ENCODE measurements at places on chromosomes 11 and 22.

DNA sequence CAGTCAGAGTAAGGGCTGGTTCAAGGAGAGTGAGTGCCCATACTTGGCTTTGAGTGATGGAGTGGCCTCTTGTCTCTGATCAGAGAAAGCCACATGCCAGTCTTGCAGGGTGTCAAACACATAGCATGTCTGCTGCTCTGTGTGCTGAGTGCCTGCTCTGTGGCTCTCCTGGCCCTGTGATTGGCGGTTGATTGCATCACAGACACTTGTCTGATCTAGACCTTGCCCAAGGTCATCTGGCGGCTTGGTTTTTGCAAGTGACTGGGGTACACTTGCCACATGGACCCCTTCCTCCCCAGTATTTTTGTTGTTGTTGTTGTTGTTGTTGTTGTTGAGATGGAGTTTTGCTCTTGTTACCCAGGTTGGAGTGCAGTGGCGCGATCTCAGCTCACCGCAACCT is 10.3 kb downstream of the OSBP2 start:
- no peak for DNase-seq

- no peak for DNase-seq
Measured at GRCh38 chr11:110766316-110766715, 54.1 kb upstream of the ARHGAP20 start.

- no peak for DNase-seq
Measured at GRCh38 chr11:8100605-8101004, 19.6 kb downstream of the TUB start.

DNA sequence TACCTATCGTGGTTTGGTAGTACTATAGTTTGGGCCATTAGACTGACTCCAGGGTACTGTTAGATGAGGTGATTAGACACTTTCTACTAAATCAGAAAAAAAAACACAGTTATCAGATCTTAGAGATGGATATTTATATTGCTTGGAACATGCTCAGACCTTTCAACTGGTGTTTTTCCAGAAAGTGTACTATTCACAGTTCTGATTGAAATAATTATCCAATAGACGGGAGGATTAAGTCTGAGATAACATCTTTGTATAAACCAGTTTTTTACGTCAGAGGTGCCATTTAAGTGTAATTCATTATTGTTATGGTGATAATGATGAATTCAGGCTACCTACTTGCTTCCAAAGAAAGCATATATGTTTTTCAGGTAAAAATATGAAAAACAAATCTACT is 22.5 kb downstream of the CCDC15 start:
- DNase-seq: no peak

GRCh38 chr11:57197762-57198161 is 16.0 kb downstream of the LRRC55 start:
- no peak for DNase-seq

DNA sequence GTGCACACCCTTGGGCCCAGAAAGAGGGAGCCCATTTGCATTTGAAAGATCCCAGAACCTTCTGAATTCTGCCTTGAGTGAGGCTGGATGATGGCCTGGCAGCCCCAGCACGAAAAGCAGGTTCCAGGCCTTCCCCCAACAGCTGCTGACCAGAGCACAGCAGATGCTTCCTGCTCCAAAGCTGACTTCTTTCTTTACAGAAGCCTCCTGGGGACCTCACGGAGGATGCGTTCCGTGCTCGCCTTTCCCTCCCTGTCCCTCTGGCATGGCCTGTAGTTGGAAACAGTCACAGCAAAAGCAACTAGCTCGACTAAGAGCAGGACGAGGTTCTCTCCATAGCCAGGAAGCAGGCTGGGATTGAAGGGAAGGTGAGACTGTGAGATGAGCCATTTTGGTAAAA is 107.7 kb upstream of the B3GAT1 start:
- no peak for DNase-seq

- DNase-seq: no peak
Measured at GRCh38 chr22:31235081-31235480, 23.0 kb downstream of the LIMK2 start.

DNA sequence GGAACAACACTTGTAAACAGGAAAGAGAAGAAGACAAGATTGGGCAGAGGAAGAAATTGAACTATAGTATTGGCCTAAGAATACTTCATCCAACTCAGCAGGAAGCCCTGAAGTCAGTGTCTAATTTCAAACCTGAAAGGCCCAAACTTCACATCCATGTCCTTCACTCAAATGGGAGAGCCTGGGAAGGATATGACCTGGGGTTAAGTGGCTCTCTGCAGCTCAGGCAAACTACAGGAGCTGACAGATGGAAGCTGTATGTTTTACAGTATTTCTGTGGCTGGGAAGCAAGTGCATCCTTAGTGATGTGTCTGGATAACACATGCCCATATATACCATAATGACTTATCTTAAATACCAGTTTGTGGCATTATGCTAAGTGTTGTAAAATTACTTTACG is 196.2 kb downstream of the SOX6 start:
- no peak for DNase-seq

DNA sequence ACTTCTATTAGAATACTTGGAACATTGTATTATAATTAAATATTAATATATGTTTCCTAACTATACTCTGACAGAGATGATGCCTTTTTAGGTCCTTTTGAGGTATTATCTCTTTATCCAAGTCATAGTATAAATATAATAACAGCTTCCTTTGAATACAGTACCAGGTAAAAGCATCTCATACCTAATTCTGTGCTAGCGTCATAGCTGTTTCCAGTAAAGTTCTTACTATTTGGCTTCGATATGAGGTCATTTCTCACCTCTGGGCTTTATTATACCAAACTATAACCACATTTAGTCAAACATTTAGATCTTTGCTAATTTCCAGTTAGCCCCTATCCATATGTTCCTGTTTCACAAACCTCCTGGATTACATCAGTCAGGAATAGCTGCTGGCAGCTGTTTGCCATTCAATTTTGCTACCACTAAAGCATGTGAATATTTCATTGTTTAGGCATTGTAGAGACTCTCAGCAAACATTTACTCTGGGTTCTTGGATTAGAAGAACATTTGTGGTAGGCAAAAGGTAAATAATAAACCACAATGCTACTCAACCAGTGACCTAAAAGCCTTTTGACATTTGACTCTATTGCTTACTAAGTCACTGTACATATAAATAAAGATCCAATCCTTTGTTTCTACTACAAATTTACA is 255.1 kb downstream of the TTC28 start:
- DNase-seq: peak; percentile 57

DNA sequence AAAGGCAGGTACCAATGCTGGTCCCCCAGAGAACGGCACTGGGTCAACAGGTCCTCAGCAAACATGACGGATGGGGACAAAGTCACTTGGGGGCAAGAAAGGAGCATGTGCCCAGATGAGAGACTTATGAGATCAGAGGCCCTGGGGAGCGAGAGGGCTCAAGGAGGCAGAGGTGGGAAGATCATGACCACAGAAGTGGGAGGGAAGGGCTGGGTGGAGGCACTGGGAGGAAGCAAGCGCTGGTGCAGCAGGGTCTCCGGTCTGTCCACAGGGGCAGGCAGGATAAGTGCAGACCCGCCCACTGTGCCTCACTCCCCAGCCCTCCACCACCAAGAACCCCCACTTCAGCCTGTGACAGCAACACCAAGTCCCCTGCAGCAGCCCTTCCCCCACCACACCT is 10.9 kb downstream of the ELFN2 start:
- DNase-seq: no peak

GRCh38 chr11:60310407-60310998 is 16.6 kb upstream of the MS4A6E start:
- no peak for DNase-seq

DNA sequence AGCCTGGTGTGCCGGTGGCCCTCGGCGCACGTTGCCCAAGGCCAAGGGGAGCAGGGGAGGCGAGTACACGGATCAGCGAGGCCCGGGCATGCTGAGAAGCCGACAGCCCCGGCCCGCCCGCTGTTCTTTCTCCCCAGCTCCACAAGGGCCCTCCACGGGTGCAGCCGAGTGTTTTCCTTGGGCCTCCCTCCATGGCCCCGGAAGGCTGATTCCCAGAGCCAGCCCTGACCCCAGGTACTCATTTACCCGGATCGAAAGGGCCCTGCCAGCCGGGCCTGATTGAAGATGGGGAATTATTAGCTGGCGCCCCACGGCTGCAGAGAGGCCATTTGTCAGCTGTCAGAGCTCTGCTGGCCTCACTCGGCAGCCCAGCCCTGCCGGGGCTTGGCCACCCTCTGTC is 53.1 kb downstream of the WNT7B start:
- no peak for DNase-seq

- peak; percentile 21 for DNase-seq
Measured at GRCh38 chr11:58629857-58630256, 7.4 kb downstream of the CNTF start.
